ENCODE measurements at places on chromosomes 1 and 21.
A peak's percentile ranks its signal among the peaks of the same experiment; 100 is the strongest.

- peak; percentile 61 for DNase-seq
Observed at GRCh38 chr21:32569261-32570230, 15.8 kb downstream of the TCP10L start.

DNA sequence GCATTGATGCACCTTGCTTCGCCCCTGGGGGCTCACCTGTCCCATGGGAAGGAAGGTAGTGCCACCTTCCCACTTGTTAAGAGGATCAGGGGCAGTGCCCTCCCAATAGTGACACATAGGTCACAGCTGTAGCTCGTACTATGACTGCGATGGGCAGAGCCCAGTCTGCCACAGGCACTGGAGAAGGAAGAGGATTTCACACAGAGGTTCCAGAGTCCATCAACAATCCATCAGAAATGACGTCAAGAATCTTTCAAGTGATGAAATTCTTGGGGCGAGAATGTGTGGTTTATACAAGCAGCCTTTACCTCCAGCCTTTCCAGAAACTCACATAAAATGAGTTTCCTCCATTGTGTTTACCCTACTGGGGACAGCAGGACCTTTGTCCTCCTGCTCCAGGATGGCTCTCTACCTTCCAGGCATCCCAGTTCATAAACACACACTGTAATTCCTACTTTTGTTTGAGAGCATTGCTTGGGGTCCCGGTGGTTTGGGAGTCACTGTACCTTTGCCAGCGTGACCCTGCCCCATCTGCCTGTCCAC is 260.6 kb upstream of the VAMP3 start:
- no peak for DNase-seq

GRCh38 chr1:239361403-239361802 is 25.0 kb upstream of the CHRM3 start:
- DNase-seq: no peak

- no peak for DNase-seq
Observed at GRCh38 chr1:47895279-47896125, 101.7 kb downstream of the TRABD2B start.

GRCh38 chr1:93979040-93979717 is 69.9 kb upstream of the GCLM start:
- DNase-seq: no peak
